ENCODE measurements at places on chromosomes 1 and 21.

- peaks cover 25% of the 10 kb centered on the region for H3K27me3 ChIP-seq
- DNase-seq, result no peak
- no peak overlapping the region for H3K27ac ChIP-seq
- no peaks in the 10 kb centered on the region for H3K36me3 ChIP-seq
Observed at GRCh38 chr1:65247419-65248359, 61.7 kb upstream of the DNAJC6 start.

DNA sequence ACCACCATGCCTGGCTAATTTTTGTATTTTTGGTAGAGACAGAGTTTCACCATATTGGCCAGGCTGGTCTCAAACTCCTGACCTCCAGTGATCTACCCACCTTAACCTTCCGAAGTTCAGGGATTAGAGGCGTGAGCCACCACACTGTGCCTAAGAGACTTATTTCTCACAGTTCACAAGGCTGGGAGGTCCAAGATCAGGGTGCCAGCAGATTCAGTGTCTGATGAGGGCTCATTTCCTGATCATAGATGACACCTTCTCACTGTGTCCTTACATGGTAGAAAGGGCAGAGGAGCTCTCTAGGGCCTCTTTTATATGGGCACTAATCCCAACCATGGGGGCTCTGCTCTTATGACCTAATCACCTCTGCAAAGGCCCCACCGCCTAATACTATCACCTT is 58.8 kb downstream of the ARHGEF10L start:
- H3K27me3 ChIP-seq, result no peaks in the 10 kb centered on the region
- no peak overlapping the region for H3K27ac ChIP-seq
- H3K4me3 ChIP-seq, result no peak overlapping the region
- no peak for DNase-seq
- H3K4me1 ChIP-seq, result no peaks in the 10 kb centered on the region

- H3K36me3 ChIP-seq, result peaks cover 15% of the 10 kb centered on the region
- no peaks in the 10 kb centered on the region for H3K27me3 ChIP-seq
- peak overlapping the region; percentile 29 for H3K27ac ChIP-seq
- no peak overlapping the region for H3K4me3 ChIP-seq
- DNase-seq, result no peak
Observed at GRCh38 chr21:44021064-44021463, 9.0 kb downstream of the TRAPPC10 start.

- no peaks in the 10 kb centered on the region for H3K36me3 ChIP-seq
- no peak overlapping the region for H3K4me3 ChIP-seq
- DNase-seq, result no peak
- no peak overlapping the region for H3K27ac ChIP-seq
Observed at GRCh38 chr21:36608897-36609225, 90.1 kb upstream of the SIM2 start.

DNA sequence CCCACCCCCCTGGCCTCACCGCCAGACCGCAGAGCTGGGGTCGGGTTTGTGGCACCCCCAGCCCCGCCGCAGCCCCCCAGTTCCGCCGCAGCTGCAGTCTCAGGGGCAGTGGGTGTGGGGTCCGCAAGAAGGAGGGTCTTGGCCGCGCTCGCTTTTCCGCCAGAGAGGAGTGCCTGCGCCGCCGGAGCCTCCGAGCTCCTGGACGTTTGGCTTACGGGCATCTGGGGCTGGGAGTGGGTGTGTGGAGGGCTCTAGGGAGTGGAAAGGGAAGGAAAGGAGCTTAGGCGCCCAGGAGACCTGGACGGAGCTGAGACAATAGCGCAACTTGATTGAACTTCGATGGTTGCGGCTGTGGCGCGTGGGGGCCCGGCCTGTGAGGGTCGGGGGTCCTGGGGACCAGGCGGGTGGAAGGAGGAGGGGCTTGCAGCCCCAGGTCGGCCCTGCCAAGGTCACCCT is 88.8 kb upstream of the IPO9 start:
- peaks cover 5% of the 10 kb centered on the region for H3K4me1 ChIP-seq
- no peak for DNase-seq
- no peak overlapping the region for H3K27ac ChIP-seq
- no peak overlapping the region for H3K4me3 ChIP-seq
- peaks cover 62% of the 10 kb centered on the region for H3K27me3 ChIP-seq
- H3K36me3 ChIP-seq, result no peaks in the 10 kb centered on the region

DNA sequence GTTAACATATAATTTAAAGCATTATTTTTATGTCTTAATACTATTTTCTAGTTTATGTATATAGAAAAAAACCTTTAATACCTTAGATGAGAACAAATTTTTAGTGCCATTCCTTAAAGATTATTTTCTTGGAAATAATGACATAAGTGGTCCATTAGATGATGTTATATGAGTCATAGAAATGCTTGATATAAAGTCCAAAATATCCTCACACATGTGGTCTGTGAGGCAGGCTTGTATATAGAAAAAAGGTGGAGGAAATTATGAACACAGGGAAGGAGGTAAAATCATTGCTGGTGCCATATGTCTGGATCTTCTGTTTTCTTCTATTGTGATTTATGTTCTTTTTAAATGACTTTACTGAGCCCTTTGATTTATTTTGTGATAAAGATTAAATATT is 79.3 kb downstream of the MAP3K7CL start:
- H3K4me1 ChIP-seq, result peaks cover 15% of the 10 kb centered on the region
- no peak for DNase-seq
- peaks cover 2% of the 10 kb centered on the region for H3K36me3 ChIP-seq

DNA sequence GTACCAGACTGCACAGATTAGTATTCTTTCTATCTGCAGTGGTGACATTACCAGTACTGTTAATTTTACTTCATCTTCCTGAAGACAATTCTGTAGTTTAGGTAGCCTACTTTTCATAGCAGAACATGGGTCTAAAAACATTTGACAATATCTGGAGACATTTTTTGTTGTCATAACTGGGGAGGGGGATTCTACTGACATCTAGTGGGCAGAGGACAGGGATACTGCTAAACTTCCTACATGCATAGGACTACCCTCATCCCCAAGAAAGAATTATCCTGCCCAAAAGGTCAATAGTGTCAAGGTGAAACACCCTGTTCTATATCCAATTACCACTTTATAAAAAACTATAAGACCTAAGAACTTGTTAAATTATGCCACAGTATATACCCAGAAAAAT is 3.4 kb upstream of the ARHGAP29 start:
- no peak overlapping the region for H3K4me3 ChIP-seq
- no peak for DNase-seq
- peaks cover 58% of the 10 kb centered on the region for H3K27me3 ChIP-seq
- no peaks in the 10 kb centered on the region for H3K36me3 ChIP-seq

- H3K27ac ChIP-seq, result no peak overlapping the region
- H3K27me3 ChIP-seq, result peaks cover 1% of the 10 kb centered on the region
- H3K4me3 ChIP-seq, result no peak overlapping the region
- no peak for DNase-seq
- H3K4me1 ChIP-seq, result peaks cover 5% of the 10 kb centered on the region
Observed at GRCh38 chr1:231027971-231028370, 12.1 kb downstream of the FAM89A start.

DNA sequence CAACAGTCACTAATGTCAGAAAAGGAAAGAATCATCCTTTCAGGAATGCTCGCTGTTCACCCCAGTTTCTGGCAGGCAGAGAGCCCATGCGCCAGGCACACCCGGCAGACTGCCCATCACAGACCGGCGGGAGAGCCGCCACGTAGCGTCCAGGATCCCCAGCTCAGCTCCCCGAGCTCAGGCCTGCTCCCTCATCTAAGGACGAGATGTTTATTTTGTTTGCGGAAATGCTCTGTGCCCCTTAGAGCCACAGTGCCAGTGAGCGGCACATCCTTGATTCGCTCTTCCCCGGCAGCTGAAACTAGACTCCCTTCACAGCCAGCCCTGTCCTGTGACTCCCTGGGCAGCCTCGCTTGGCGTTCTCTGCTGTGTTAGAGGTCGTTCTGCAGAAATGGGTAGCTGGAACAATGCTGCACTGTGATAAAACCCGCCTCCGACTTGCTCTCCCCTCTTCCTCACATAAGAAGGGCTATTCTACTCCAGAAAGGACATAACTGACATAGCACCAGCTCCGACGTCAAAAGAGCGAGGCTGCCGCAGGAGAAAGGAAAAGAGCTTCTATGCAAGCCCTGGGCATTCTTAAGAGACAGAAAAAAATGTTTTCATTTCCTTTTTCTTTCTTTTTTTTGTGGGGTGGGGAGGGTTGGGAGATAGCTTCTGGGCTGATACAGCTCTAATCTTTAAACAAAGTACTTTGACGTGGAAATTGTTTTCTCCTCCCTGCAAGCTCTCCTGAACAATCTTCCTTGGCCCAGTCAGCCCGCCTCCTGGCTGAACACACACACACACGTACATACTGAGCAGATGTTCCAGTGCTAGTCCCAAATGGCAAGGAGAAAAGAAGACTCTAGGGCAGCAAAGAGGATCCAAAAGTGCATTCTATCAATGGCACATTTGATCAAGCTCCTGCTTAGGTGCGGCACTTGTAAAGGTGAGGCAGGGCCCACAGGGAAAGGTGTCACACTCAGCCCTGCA is 37.2 kb downstream of the MRAP start:
- H3K27ac ChIP-seq, result no peak overlapping the region
- no peak for DNase-seq
- no peaks in the 10 kb centered on the region for H3K4me1 ChIP-seq
- H3K36me3 ChIP-seq, result peaks cover 55% of the 10 kb centered on the region
